ENCODE measurements at places on chromosomes 11 and 22. TPM values are rescaled to one million over a fixed set of nuclear protein-coding genes. Genes with fewer than 3 reads are reported as not detected.

KRTAP5-8 gene
- not detected for total RNA-seq

IGSF9B gene
- total RNA-seq = 0.32 TPM

C11orf65 gene
- total RNA-seq = 1.0 TPM

RAG2 gene
- total RNA-seq = not detected

GLYATL2 gene
- total RNA-seq = 0.90 TPM

PC gene
- total RNA-seq = 47.4 TPM

TRPC6 gene
- total RNA-seq = 2.2 TPM

CCDC116 gene
- total RNA-seq = 0.30 TPM

GRAP2 gene
- not detected for total RNA-seq

A4GALT gene
- 4.4 TPM for total RNA-seq

HBG2 gene
- total RNA-seq = not detected

PTPRCAP gene
- total RNA-seq = 2.5 TPM

LDLRAD3 gene
- total RNA-seq = 12.2 TPM

OR6A2 gene
- 0.08 TPM for total RNA-seq

OSM gene
- 0.48 TPM for total RNA-seq

SPTBN2 gene
- 115 TPM for total RNA-seq

NRIP3 gene
- total RNA-seq = 3.2 TPM

C11orf87 gene
- total RNA-seq = 0.13 TPM

USP47 gene
- 76.9 TPM for total RNA-seq

MS4A15 gene
- 0.88 TPM for total RNA-seq

RHBDD3 gene
- 25.8 TPM for total RNA-seq

OR4C3 gene
- not detected for total RNA-seq

DDTL gene
- total RNA-seq = not detected

TRPM5 gene
- 0.07 TPM for total RNA-seq

CYP2D6 gene
- total RNA-seq = 3.8 TPM

SEPTIN3 gene
- total RNA-seq = 2.2 TPM

OR51T1 gene
- total RNA-seq = not detected

YWHAH gene
- total RNA-seq = 80.7 TPM

FHIP1B gene
- 27.7 TPM for total RNA-seq

ST3GAL4 gene
- 25.2 TPM for total RNA-seq

SLC22A6 gene
- not detected for total RNA-seq

MS4A7 gene
- 0.60 TPM for total RNA-seq

TREH gene
- 10.2 TPM for total RNA-seq

HBG1 gene
- total RNA-seq = not detected

C11orf52 gene
- total RNA-seq = 8.7 TPM

OR56A1 gene
- 0.08 TPM for total RNA-seq

RIC3 gene
- total RNA-seq = 2.8 TPM

SLC7A4 gene
- 140 TPM for total RNA-seq

UNC93B1 gene
- 22.6 TPM for total RNA-seq

CD3G gene
- 1.1 TPM for total RNA-seq

CD3D gene
- 0.92 TPM for total RNA-seq

KCNJ5 gene
- total RNA-seq = 1.00 TPM

PAK1 gene
- total RNA-seq = 62.0 TPM

DEFB131B gene
- not detected for total RNA-seq

OR8K5 gene
- total RNA-seq = not detected

LAYN gene
- 7.6 TPM for total RNA-seq

KCNA4 gene
- total RNA-seq = 1.6 TPM

FERMT3 gene
- total RNA-seq = 1.6 TPM

ZDHHC13 gene
- total RNA-seq = 27.1 TPM

OR2AG1 gene
- not detected for total RNA-seq

GALR3 gene
- not detected for total RNA-seq

CATSPER1 gene
- total RNA-seq = not detected

TSPAN32 gene
- 5.0 TPM for total RNA-seq

POU2AF1 gene
- total RNA-seq = 0.08 TPM

SCUBE1 gene
- 2.1 TPM for total RNA-seq

CD59 gene
- 316 TPM for total RNA-seq

PRG2 gene
- total RNA-seq = not detected

ZNF280B gene
- total RNA-seq = 2.8 TPM
